ENCODE measurements at places on chromosomes 2 and 18.

DNA sequence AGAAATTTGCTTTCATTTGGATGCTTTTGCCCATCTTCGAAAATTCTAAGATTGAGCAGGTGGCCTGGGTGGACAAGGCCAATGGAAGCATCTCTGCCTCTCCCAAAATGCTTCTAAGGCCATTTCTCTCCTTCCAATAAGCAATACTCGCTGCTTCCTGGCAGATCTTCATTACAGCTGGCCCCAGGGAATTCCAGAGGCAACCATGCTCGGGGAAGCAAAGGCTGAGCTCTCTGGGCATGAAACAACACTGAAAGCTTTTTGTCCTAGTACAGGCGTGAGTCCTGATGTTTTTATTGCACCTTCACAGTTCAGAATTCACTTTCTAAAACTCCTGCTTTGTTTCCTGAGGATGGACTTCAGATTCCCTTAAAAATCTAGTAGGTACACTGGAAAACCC, 11.8 kb upstream of the NEDD4L start:
- no peak for DNase-seq

DNA sequence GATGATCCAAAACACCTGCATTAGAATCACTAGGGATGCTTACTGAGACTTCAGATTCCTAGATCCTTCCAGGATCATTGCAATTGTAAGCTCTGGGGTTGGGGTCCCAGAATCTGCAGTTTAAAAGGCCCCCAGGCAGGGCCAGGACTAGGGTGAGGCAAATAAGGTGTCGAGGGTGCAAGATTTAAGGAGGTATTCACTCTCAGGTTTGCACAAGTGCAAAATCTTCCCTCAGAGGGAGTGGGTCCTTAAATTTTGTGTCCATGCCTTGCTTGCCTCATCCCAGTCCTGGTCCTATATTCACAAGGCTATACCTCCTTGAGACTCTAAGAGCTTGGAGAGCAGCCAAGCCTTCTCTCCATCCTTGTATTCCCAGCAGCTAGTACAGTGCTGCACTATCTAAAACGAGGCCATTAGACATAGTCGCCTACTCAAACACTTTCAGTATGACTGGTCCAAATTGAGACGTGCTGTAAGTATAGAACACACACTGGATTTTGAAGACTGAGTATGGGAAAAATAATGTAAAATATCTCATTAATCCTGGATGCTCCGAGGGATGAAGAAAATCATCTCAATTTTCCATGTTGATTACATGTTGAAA, 31.6 kb upstream of the MREG start:
- DNase-seq: no peak

- DNase-seq: no peak
These were observed 315.8 kb upstream of the PIK3C3 start for GRCh38 chr18:41639218-41639617.

DNA sequence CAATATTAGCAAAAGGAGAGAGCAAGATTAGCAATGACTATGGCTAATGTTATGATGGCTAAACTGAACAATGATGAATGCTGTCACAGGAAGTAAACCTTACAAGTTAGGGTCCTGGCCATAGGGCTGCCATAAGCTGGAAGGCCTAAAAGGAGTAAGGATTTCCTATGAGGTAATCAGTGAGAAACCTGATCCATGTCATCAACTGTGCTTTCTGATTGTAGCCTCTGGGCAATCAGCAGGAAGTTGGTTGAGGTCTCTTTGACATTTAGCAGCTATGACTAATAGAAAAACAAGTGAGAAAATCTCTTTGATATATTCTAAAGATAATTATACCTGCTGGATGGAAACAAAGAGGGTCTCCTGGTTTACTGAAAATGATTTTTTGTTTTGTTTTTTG, 193.0 kb downstream of the RAB3GAP1 start:
- DNase-seq: no peak

GRCh38 chr2:30862054-30862651, 54.9 kb upstream of the CAPN13 start:
- DNase-seq: peak; percentile 17

DNA sequence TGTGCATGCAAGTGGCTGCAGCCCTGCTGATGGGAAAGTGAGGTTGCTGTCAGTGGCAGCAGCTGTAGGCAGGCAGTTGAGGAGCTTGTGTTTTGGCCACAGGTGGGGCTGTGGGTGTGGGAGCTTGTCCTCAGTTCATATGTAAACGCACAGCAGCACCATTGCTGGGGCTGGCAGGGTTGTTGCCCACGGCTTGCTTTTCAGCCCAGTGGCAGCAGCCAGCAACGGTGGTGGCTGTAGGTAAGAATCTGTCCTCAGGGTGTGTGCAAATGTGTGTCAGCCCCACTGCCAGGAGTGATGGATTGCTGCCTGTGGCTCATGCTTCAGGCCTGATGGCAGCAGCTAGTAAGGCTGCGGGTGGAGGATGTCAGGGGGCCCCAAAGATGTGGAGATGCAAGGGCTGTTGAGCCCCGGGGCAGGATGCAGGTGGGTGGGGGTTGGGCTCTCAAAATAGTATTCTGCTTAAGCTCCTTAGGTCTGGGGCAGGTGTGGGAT, 141.3 kb upstream of the THUMPD2 start:
- no peak for DNase-seq

DNA sequence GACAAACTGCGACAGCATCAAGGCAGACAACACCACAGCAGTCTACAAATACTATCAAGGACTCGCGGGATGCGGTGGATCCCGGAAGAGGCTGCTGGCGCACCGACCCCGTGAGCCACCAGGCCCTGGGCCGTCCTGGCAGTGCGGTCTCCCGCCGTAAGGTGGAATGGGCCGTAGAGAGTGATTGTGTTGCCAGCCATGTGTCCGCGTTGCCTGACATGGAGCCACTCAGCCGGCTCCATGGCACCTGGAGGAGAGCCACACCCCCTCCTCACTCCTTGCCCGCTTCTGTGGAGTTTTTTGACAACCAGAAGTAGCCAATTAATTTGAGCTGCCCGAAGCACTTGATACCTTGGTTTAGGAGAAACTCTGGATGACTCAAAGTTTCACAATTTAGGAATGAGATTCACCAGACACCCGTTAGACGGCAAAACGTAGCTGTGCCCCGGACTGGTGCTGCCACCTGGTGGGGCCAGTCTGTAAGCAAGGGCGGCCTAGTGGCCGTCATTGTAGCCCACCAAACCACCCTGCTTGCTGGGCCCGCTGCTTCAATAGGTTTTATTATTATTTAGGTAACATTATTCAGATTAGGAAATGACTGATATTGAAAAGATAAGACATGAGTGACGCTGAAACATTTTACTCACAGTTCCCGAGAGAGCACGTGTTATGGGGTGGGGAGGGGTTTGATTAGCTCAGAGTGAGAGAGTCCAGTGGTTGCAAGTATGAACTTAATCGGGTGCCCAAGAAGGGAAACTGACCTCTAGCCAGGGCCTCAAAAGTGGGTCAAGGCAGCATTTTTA, 10.2 kb upstream of the IMP4 start:
- peak; percentile 22 for DNase-seq

GRCh38 chr2:216056739-216057138, 24.9 kb downstream of the PECR start:
- no peak for DNase-seq

- DNase-seq: no peak
These were observed 27.8 kb downstream of the GLI2 start for GRCh38 chr2:120763508-120763907.

GRCh38 chr18:22637787-22638186, 220.1 kb upstream of the CTAGE1 start:
- peak; percentile 41 for DNase-seq

- no peak for DNase-seq
These were observed at the start of gene SERPINB10 for GRCh38 chr18:63907664-63908063. SERPINB10 (plus strand) TSS chr18:63907958; CDS start chr18:63915511, 7,553 bp downstream.

DNA sequence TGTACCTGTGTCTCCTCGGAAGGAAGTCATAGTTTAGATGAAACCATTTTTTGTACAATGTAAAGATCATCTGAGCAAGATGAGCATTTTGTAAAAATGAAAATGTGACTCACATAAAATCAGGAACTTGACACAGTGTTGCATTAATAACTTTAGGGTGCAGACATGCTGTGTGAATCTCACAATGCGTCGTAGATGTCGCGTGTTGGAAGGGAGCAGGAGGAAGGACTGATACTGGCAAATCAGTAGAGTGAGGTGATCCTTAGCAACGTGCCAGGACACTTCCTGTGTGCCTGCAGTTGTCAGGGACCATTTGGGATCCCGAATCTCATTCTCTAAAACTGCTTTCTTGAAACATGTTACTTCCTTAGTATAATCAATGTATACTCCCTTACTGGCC, 103.1 kb downstream of the SH3BP4 start:
- no peak for DNase-seq

GRCh38 chr2:146227152-146228019, 1617.4 kb upstream of the ACVR2A start:
- no peak for DNase-seq

- no peak for DNase-seq
These were observed 70.3 kb downstream of the STEAP3 start for GRCh38 chr2:119293900-119294299.

DNA sequence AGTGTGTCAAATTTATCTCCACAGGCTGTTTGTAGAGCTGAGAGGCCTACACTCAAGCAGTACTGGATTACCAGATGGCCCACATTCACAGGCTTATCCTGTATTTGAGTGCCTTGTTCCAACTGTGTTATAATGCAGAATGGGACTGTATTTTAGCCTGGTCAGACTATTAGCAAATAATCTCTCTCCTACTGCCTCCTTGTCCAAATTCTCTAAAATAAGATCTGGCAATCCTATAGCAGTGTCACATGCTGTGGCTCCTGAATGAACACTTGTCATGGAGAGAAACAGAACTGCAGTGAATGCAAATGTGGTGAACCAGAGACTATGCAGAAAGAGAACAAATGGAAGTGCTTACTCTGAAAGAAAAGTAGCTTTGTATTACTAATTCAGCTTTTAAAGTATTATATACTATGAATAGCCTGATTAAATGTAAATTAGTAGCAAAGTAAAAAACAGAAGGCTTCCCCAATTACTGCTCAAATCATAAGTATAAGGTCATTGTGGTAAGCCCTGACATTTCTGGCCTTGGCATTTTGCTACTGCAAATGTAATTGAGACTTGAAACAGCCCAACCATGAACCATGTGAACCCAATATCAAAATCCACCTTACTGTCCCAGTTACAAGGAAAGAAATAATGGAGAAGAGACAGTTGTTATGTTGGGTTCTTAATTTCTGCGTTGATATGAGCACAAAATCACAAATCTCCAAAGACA, 80.0 kb downstream of the MAP4K3 start:
- no peak for DNase-seq

DNA sequence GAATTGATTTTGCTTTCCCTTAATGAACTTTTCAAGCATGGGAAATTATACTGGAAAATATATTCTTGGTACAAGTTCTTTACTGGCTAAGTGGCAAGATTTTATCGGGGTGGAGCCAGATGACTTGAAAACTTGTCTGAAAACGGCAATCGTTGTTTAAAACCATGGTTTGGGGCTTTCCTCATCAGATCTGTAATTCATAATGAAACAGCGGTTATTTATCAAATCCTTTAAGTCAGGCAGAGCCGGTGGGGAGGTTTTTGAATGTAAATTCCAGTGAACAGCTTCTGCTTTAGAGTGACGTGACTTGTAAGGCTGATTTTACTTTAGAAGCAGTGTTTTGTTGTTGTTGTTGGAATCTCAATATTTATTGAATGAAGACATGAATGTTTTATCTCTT, 2.6 kb downstream of the SEC11C start:
- DNase-seq: no peak

DNA sequence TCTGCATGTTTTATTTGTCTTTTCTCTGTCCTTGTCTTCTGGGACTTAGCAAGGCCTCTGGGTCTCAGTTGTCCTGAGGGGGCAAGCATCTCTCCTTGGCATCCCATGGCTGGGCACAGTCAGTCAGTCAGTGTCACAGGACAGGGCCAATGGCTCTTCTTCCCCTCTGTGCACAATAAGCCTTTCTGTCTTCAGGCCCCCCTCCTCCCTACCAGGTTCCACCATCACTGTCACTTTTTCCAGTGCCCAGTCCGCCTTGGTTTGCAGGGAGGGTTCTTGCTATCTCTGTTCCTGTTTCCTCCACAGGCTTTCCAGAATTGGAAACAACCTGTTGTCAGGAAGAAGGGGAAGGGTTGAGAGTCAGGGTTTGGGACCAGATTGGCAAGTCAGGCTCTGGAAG, 1.7 kb upstream of the VAMP5 start:
- no peak for DNase-seq

DNA sequence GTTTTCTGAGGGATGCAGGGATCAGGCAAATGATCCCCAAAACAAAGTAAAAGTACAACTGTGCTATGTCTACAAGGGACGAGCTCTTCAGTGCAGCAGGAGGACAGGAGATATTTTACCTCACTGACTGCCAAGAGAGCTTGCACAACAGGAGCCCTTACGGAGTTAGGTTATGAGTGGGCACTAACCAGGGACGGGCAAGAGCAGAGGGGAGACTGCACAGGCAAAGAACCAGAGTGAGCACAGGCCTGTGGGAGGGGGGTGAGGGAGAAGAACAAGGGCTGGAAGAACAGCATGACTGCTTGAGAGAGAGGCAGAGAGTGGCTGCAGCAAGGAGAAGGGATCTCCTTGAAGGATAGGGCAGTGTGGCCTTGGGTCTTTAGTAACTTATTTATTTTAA, 101.1 kb upstream of the PID1 start:
- no peak for DNase-seq

DNA sequence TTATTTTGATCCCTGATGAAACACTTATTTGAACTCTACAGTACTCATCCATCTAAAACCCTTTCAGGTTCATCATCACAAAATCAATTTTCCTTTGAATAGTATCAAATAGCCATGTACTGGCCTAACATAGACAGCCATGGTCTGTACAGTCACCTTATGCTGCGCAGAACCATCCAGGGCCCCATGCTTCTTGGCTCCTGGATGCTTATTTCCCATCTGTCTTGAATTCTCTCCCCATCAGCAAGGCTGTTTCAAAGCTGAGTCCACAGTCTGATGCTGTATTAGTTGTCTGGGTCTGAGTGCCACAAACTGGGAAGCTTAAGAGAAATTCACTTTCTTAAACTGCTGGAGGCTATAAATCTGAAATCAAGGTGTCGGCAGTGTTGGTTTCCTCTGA, 290.2 kb downstream of the OSR1 start:
- DNase-seq: no peak

Measured in brain pericyte (primary cell).